ENCODE measurements at places on chromosomes 2 and 18. TPM values are rescaled to one million over a fixed set of nuclear protein-coding genes. Genes with fewer than 3 reads are reported as not detected.

DNA sequence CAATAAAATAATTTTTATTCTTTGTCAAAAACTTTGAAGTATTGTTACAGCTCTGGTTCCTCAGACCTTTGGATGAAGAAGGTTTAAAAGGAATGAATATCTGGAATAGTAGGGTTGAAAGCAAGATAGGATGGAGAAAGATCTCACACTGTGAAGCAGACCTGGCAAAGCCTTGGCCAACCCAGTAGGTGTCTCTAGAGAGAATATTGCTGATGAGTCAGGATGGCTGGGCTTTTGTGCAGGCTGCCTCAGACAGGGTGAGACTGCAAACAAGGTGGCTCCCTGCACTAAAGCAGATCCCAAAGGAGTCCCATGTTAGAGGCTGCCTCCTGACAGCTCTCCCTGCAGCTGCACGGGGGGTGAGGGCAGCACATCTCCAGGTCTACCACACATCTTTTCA is 226.0 kb upstream of the ITGA4 start:
- no peak for DNase-seq

DNA sequence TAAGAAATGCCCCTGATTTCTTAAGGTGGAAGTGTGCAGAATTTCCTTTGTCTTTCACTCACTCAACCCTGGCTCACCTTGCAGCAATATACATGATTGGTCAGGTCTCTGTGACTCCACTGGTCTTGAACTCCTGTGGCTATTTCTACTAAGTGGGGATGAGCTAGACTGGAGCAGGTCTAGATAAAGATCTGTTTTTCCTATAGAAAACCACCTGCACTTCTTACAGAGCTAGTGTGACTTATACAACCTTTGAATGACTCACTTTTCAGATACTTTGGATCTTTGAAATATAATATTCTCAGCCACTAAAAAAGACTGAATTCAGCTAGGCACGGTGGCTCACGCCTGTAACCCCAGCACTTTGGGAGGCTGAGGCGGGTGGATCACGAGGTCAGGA is 98.5 kb upstream of the KCTD1 start:
- no peak for DNase-seq

DNA sequence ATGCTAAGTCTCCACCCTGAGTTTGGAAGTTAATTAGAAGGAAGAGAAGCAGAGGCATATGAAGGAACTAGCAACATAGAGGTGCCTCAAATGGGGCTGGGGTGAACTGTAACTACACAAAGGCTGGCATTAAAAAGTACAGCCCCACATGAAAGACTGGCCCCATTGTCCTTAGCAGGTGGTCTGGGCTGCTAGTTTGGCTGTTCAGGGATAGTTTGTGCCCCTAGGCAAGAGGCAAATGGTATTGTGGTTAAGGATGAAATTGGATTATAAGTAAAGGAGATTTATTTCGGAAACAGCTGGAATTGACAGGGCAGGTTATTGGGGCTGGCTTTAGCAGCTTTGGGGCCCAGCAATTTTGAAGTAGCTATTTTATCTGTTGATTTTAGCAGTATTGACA is 365.7 kb upstream of the TNP1 start:
- no peak for DNase-seq

DNA sequence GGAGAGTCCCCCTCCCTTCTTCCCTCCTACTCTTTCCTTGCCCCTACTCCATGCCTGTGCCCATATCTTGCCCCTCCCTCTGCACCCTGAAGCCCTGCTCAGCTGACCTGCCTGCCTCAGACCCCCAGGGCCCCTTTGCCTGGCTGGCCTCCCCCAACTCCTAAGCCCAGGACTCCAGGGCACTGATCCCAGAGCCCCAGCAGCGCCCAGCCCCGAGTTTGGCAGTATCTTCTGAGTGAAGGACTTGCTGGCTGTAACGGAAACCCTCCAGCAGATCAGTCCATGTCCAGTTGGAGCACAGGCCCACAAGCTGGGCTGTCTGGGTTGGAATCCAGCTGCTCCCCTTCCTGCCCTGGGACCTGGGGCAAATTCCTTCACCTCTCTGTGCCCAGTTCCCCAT is 46.0 kb downstream of the MCFD2 start:
- no peak for DNase-seq

GRCh38 chr2:21372654-21373053 is 248.9 kb downstream of the TDRD15 start:
- DNase-seq = no peak

GRCh38 chr2:32342801-32343200 is 14.0 kb upstream of the BIRC6 start:
- DNase-seq = no peak

DNA sequence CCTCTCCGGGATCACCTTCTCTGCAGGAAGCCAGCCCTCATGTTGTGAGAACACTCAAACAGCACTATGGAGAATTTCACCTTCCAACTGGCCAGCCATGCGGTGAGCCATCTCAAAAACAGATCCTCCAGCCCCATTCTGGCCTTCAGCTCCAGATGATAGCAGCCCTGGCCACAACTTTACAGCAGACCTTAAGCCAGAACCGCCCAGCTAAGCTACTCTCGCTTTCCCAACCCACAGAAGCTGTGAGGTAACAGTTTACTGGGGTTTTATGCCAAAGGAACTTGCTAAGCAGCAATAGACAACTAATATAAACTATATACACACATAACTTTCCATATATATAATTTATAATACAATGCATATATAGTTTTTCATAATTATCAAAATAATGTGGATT is 11.6 kb upstream of the PTPN4 start:
- no peak for DNase-seq

GRCh38 chr18:31064130-31064529 is 21.6 kb upstream of the DSC3 start:
- peak; percentile 78 for DNase-seq

GRCh38 chr2:136407952-136408318 is 290.0 kb upstream of the CXCR4 start:
- DNase-seq = peak; percentile 33

GRCh38 chr18:60339018-60339417 is 33.6 kb downstream of the MC4R start:
- DNase-seq = no peak

- no peak for DNase-seq
These were observed 24.2 kb downstream of the STEAP3 start for GRCh38 chr2:119247844-119248271.

DNA sequence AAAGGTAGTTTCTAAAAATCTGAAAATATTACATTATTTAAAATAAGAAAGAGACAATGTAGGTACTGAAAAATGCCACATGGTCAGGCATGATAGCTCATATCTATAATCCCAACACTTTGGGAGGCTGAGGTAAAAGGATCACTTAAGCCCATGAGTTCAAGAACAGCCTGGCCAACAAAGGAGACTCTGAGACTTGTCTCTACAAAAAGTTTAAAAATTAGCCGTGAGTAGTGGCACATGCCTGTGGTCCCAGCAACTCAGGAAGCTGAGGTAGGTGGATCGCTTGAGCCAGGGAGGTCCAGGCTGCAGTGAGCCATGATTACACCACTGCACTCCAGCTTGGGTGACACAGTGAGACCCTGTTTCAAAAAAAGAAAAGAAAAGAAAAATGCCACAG is 21.8 kb downstream of the ATAD2B start:
- DNase-seq = no peak

DNA sequence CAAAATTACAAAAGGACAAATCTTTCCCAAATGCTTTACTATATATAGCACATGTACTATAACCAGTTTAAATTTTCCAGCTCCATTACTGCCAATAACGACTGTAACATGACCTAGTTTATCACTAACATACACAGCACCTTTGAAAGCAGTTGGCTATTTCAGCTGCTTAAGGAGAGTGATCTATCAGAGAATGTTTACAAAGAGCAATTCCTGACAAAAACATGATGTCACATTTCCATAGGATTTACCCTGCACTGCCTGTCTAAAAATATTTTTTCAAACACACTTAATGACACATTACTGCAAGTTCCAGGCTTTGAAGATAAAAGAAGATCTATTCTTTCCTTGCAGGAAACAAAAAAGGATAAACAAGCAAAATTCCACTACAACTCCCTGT is 40.6 kb downstream of the ZNF516 start:
- DNase-seq = no peak

DNA sequence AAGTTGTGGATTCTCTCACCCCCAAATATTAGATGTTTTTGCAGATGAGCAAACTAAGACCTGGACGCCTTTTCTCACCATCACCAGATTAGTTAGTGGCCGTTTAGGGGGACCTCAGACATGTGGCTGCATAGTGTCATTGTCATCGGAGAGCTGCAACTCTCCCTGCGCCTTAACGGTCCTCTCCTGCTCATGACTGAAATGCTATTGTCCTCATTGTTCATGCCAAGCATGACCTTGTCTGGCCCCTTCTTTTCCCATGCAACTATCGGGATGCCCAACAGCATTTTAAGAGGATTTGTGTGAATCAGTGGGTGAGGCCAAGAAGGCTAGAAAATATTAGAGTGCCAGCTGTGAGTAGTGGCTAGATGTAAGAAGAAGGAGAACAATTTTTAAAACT is 174.2 kb downstream of the SOCS6 start:
- DNase-seq = no peak

GRCh38 chr2:11701751-11702301 is 31.8 kb upstream of the NTSR2 start:
- DNase-seq = no peak

DNA sequence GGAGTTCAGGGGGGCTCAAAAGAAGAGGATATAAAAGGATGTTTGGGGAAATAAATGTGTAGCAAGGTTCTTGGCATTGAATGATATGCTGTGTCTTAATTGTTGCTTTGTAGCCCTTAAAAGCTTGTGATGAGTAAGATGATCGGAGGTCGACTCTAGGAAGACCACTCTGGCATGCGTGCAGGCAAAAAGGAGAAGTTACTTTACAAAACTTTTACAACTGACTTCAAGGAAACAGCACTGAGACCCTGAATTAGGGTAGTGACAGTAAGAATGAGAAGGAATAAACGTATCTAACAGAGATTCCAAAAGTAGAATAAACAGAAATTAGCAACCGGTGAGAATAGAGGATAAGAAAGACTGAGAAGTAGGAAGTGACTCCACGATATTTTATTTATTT is 228.7 kb upstream of the TANK start:
- DNase-seq = no peak

GRCh38 chr2:182868054-182868796 is 1.8 kb upstream of the FRZB start:
- DNase-seq = no peak

DNA sequence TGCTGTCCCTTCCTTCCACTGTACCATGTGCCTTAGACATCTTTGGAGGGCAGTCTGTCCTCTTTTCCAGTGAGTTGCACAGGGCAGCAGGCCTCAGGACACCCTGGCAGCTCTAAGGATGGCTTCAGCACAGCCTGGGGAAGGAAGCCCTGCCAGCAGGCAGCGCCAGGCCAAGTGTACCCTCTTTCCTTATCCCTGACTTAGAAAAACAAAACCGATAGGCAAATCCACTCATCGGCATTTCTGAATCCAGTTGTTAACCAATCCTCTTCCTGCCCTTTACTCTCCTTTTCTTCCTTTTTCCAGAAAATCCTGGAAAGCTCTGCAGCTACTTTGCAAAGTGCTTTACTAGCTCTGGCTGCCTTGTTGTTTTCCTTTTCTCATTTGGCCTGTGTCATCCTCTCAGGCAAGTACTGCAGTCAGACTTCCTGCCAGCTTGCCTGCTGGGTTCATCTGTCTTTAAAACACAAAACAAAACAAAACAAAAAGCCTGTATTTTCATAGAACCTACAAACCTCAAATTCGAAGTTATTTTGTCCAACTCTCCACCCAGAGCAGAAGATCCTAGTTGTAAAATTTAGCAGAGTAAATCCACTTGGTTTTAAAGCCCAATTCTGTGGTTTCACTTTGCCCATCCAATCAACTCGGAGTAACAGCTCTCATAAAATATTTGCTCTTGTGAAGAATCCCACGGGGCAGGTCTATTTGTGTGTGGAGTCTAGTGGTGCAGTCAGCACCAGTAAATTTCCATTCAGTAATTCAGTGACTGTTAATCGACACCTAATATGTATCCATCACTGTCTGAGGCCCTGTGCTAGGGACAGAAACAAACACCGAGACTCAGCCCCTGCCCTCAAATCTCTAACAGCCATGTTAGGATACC is 45.2 kb downstream of the PCBP1 start:
- DNase-seq = no peak

- DNase-seq = no peak
These were observed 53.9 kb upstream of the EPC2 start for GRCh38 chr2:148590612-148591011.

DNA sequence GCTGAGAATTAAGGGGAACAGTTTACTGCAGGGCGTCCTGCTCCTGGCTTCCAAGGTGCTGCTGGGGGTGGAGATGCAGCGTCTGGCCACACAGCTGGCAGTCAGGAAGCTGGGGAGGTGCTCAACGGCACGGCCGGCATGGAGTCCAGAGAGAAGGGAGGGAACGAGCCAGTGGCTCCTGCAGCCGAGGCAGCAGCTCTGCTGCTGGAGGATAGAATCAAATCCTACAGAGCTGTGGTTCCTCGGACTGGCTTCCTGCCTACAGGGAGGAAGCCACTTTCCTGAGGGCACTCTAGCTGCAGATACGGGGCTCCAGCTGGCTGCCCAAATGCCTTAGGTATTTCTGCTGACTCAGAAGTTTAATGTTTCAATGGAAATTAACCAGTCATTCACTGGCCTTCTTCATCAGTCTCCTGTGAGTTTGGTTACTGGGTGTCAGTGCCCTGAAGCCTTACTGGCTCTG is 266.3 kb downstream of the TWIST2 start:
- no peak for DNase-seq

DNA sequence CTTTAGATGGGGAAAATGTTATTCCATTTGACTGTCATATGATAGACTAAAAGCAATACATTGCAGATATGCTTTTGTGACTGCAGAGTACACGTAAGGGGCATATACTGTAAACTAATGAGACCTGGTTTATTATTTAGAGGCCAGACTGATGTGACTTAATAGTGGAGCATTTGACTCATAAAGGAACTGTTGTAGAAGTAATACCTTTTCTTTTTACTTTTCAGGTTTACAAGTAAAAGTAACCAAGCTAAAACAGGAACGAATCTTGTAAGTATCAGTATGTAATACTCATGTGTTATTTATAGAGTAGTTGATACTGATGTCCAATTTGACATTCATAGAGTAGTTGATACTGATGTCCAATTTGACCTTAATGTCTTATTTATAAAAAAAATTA is 13.1 kb downstream of the RBBP8 start:
- DNase-seq = no peak

DNA sequence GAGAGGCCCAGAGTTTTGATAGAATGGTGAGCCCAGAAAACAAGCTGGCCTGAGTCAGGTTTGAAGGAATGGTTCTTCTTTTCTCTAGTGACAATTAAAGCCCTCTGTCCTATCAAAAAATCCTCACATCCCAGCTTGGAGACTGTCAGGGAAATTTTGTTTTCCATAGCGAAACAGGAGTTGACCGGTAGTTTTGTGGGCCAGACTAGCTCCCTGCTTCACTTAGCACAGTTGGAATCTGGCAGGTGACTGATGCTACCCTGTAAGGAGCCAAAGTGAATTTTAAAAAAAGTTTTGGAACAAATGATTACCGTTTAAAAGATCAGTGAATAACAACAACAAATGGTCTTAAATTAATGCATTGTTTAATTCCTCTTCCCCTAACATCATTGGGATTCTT is 6.7 kb downstream of the NAB1 start:
- DNase-seq = no peak

The SIGLEC15 gene
- 0.10 TPM for polyA plus RNA-seq

The NFATC1 gene
- 0.77 TPM for polyA plus RNA-seq

The CD8B gene
- polyA plus RNA-seq = not detected

The INHBB gene
- polyA plus RNA-seq = 0.01 TPM

The EPAS1 gene
- polyA plus RNA-seq = 96.7 TPM

The FIGN gene
- polyA plus RNA-seq = 2.9 TPM

The CFAP210 gene
- 0.30 TPM for polyA plus RNA-seq

The KIAA2012 gene
- not detected for polyA plus RNA-seq

The EEF1B2 gene
- 857 TPM for polyA plus RNA-seq

The SERPINB12 gene
- polyA plus RNA-seq = 0.05 TPM

The EML4 gene
- polyA plus RNA-seq = 36.4 TPM

The SLC23A3 gene
- 2.4 TPM for polyA plus RNA-seq

The SNORC gene
- polyA plus RNA-seq = 0.66 TPM

The FEV gene
- polyA plus RNA-seq = not detected

The STK17B gene
- 7.7 TPM for polyA plus RNA-seq

All from keratinocyte (primary cell).